ENCODE measurements at places on chromosomes 12 and 14.

- DNase-seq, result no peak
These were observed 8.4 kb upstream of the PPTC7 start for GRCh38 chr12:110591451-110592051.

GRCh38 chr12:54431911-54432814, 13.1 kb upstream of the ITGA5 start:
- DNase-seq, result no peak

DNA sequence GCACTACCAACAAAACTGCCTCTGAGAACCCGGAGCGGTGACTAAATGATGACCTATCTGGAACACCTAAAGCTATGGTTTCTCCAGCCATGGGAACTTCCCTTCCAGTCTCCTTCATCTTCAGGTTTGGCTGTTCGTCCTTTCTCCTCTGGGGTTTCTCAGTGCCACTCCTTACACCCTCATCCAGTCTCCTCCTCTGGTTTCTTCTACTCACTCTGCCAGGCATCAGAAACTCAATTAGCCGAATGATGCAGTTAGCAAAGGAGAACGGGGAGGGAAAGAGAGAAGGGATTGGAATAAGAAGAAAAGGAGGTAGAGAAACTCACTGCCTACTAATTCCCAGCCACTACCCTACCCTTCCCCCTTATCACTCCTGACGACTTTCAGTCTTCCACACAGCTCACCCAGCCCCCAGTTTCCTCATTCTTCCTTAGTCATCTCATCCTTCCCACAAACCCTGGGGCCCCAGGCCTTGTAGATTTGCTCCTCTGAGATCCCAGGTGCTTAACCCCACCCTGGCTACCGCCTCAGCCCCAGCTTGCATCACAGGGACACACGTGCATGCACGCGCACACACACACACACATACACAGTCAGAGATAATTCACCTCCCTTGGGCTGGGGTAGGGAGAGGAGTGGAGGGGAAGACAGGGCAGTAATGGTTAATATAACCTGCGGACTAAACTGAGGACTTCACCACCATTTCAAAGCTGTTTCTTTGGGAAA, 13.0 kb downstream of the FGD6 start:
- DNase-seq, result peak; percentile 38

- DNase-seq, result no peak
These were observed 98.1 kb upstream of the GRIP1 start for GRCh38 chr12:66776974-66777373.

DNA sequence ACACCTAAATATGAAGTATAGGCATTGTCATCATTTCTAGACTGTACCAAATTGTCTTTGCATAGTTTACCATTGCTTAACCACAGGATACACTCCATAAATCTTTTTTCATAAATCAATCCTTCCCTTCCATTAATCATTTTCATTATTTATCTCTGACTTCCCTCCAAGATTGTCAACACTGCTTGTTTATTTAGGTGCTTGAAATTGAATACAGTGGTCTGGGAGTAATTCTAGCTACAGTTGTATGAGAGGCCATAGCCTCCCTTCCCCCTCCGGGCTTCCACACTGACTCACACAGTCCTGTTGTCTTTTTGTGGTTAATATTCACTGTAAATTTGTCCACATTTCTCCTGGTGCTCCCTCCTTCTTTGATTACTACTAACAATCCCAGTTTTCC, 114.2 kb upstream of the ARID2 start:
- DNase-seq, result no peak

- DNase-seq, result no peak
These were observed 119.6 kb downstream of the GCH1 start for GRCh38 chr14:54782751-54783659.

DNA sequence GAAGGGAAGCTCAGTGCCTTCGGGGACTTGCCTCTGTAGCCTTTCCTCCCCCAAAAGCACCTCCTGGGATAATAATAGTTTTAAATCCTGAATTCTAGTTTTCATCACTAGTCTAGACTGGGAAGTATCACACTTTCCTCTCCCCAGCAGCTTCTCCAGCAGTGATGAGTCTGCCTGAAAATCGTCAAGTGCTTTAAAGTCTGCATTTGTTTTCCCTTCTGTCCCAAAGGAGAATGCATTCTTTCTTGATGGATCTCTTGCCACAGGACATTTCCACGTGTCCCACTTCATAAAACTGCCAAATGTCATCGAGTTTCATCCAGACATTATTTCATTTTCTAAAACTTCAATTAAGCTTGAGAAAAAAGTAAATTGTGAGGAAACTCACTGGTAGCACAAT, 15.0 kb downstream of the CSRP2 start:
- no peak for DNase-seq

GRCh38 chr12:27561535-27562350, 37.7 kb downstream of the PPFIBP1 start:
- no peak for DNase-seq

DNA sequence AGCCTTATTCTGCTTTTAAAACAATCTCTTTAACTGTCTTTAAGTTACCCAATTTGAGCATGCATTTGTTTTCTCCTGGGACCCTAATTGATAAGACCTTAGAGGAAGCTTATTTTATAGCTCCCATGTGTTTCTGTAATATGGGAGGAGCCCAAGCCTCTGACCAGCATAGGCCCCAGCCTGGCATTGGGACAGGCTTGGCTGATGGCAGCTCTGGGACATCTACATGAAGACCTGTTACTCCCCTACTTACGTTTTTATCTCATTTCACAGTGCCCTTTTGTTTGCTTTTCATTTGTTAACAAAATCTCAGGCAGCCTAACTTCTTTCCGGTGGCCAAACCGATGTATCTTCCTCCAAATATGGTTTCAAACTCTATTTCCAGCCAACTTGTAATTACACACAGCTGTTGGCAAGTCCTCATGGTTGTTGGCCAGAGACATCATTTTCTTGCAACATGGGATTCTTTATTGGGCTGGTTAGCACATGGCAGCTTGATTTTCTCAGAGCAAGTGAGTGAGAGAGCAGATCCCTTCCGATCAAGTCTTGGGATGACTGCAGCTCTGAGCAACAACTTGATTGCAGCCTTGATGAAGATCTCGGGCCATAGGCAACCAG, 1117.5 kb downstream of the AACS start:
- DNase-seq, result no peak

DNA sequence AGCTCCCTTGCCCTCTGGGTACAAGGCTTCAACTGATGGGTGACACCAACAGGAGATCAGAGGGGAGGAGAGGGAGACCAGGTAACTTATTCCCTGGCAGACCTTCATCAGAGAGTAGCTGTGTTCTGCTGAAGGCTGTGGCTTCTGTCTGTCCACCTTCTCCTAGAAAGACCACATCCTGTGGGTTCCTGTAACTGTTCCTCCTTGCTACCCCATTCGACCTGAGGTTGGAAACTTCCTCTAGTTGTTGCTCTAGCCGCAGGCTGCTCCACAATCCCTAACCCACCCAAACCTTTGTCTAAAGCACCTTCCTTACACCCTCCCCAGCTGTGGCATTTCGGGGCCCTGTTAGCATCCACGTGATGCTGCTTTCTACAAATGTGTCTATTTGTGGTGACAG, 454.2 kb downstream of the DPF3 start:
- DNase-seq, result no peak

DNA sequence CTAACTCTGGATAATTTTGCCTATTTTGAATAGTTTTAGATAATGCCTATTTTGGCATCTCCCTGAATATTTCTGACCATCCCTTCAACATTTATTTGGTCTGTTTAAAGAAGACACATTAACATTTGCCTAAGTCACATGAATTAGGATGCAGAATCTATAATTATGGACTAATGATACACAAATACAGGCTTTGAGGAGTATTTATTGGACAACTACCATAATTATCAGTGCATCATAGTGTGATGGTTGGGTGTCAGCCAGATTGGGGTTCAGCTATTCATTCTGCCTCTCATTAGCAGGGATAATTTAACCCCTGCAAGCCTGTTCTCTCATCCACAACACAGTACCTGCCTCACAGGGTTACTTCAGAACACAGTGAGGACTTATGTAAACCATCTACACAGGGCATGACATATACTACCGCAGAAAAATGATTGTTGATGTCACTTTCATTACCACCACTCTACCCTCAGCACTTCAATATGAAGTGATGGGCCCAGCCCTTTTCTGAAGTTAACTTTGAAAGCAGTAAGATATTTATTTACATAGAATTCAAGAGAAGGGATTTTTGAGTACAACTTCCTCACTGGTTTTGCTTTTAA, 14.4 kb downstream of the PRKCH start:
- no peak for DNase-seq

- no peak for DNase-seq
These were observed 680 bp downstream of the ASB8 start for GRCh38 chr12:48156652-48157017.

GRCh38 chr12:75366629-75367028, 24.3 kb upstream of the GLIPR1L2 start:
- DNase-seq, result no peak

GRCh38 chr12:56954958-56955355, 2.5 kb downstream of the RDH16 start:
- no peak for DNase-seq

DNA sequence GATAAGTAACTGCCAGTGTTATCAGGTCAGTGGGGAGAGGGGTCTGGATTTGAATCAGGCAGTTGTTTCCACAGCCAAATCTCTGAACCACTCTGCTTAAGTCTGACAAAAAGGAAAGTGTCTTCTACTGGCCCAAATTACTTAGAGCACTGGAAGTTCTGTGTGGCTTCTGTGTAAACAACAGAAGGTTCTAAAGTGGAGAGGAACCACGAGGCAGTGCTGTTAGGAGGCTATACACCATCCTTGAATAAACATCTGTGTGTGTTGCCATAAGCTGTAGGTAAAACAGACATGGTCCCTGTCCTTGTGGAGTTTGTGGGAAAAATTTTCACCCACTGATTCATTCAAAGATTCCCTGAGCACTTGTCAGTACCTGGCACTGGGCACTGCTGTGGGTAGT, 50.0 kb downstream of the GALNT4 start:
- DNase-seq, result no peak

DNA sequence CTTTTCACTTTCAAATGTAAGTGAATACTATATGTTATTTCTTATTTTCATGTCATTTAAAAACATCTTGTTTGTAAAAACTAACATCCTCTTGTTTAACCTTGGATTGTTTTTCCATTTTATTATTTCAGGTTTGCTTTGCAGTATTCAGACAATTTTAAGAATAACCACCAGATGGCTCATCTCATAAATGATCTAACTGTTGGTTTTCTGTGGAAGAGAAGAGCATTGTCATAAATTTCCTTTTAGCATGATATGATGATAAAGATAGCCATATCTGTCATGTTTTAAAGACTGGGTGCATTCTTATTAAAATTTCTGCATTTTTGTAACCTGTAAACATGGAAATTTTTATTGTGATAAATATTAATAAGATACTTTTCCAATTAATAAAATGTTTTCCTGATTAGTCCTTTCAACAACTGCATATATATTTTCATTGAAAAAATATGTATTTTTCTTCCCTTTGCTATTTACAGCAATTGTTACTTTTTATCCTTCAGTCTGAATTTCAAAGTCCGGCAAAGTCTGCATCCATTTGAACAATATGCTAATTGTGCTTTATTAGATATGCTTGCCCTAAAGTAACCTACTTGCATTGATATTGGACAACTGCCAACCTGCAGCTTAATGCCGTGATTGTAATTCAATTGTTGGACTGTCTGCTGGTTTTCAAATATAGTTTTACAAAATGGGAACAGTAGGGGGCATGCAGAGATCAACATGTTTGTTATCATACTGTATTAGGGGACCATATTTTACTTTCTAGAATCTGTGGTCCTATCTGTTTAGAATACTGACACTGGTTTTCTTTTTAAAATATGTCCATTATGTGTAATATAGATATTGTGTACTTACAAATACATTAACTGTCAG, 163.4 kb downstream of the GARIN6 start:
- DNase-seq, result peak; percentile 35

DNA sequence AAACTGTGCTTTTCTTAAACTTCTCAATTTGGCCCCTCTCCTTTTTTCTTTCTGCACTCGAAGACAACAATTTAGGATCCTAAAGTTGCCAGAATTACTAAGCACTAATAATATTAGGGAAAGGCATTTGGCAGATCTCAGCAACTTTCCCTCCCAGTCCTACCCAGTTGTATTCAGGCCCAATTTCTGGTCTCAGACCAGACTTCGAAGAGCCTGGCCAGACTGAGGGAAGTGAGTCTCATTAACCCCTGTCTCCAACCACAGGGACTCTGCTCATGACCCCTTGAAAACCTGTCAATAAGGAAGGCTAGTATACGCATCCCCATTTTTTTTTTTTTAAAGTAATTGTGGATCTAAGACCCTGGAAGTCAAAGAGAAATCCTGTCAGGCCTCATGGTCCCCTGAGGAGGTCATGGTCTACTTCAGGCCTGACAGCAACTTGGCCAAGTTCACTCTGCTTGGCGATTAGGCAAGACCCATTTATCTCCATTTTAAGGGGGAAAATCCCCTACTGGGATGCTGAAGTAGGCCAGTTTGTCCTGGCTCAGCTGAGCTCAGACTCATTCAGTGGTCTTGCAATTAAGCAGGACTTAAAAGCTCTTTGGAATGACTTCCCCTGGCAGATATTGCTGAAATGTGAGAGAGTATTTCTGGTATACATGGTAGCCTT, 521.0 kb downstream of the FUT8 start:
- no peak for DNase-seq

DNA sequence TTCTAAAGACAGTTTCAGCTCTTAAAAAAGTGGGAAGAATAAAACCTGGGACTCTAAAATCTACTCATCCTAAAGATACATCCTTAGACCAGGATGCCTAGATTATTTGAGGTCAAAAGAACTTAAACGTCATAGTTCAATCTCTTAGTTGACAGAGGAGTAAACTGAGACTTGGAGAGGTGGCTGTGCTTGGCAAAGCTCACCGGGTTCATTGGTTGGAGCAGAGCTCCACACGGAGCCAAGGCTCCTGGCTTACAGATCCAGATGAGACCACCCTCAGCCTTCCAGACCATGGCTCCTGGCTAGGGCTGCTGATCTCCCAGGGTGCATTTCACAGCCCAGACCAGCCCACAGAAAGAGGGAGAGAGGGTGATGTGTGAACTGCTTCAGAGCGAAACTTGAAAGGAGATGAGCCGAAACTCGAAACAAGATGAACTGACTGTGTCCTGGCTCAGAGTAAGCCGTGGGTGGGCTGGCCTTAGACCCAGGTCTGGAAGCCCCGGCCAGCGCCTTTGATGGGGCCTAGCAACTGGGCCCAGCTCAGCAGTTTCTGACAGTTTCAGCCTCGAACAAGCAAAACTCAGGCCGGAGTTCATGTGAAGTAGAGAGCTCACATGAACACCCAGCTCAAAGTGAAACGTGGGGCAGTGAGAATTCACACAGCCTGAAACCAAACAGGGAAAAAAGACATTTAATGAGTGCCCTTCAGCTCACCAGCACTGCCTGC, 1044.8 kb downstream of the BCL11B start:
- DNase-seq, result no peak

- DNase-seq, result no peak
These were observed 18.5 kb upstream of the DHRS7 start for GRCh38 chr14:60183741-60184140.

- DNase-seq, result no peak
These were observed 29.3 kb upstream of the PEX5 start for GRCh38 chr12:7160183-7160582.

GRCh38 chr12:16949871-16950667, 344.1 kb upstream of the LMO3 start:
- no peak for DNase-seq

GRCh38 chr12:12626471-12626870, 14.8 kb downstream of the CREBL2 start:
- no peak for DNase-seq

Data from amniotic stem cell (primary cell).